ENCODE measurements at places on chromosomes 11 and 22.

DNA sequence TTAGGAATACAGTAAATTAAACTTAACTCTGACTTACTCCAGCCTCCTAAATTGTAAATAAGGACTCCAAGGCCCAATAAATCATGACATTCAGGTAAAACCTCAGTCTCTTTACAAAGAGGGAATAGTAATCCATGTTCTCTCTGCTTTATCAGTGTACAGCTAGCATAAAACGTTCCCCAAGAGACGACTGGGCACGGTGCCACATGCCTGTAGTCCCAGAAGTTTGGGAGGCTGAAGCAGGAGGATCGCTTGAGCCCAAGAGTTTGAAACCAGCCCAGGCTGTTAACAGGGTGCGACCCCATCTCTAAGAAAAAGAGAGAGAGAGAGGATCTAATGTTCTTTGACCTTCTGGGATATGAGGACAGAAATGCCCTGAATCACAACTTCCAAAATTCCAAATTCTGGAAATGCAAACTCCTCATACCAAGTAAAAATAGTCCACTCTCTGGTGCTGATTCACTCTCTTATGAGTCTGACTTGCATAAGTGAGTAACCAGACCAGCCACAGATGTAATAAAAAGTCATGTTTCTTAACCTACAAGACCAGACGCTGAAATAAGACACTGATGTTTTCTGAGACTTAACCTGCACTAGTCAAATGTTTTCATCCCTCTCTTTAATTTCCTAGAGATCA lies 25.5 kb downstream of the NNMT start:
- no peak for DNase-seq

- DNase-seq, result no peak
Measured at GRCh38 chr11:78763664-78764063, 189.0 kb upstream of the NARS2 start.

DNA sequence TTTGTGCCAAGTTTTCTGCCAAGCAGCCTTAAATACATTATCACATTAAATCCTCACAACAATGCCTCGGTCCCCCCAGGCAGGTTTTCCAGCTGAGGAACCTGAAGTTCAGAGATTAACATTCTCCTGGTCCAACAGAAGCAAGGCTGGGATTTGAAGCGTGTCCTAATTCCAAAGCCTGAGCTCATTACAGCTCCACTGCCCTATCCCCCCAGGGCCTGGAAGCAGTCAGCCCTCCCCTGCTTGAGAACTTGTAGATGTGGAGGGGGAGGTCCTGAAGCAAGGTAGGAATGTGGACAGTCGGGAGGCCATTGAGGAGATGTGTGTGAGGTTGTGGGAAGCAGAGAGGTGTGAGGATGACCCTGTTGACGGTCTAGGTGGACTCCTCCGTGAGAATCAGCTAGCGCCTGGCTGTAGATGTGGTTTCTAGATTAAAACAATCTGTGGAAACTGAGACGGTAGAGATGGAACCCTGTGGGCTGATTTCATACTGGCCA lies 8.1 kb downstream of the GRAMD1B start:
- DNase-seq, result no peak

DNA sequence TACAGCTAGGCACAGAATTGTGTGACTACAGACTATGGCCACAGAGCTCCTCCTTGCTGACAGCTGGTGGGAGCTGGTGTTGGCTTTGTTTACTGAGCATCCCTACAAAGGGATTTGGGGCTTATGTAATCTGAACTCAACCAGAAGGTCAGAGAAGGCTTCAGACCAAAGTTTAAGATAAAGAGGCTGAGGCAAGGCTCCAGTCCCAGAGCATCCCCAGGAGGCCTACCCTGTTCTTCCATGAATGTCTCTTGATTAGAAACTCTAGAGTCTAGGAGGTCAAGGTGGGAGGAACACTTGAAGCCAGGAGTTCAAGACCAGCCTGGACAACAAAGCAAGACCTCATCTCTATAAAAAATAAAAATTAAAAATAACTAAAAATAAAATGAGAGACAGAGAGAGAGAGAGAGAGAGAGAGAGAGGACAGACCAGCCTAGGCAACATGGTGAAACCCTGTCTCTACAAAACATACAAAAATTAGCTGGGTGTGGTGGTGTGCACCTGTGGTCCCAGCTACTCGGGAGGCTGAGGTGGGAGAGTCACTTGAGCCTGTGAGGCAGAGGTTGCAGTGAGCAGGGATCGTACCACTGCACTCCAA lies 125.5 kb upstream of the SERPIND1 start:
- no peak for DNase-seq

DNA sequence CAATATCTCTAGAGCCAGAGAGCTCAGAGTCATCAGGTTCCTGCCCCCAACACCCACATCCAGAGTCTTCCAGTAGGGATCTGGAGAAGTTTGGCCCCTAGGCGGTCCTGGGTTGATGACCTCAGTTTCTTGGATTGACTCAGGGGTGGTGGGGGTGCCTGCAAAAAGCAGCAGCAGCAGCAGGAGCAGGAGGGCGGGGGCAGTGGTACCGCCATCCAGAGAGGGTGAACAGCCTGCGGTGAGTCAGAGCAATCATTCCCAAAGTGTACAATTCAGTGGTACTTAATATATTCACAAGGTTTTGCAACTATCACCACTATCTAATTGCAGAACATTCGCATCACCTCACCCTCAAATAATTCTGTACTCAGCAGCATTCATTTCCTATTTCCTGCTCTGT lies 9.9 kb upstream of the SEC14L3 start:
- DNase-seq, result no peak

DNA sequence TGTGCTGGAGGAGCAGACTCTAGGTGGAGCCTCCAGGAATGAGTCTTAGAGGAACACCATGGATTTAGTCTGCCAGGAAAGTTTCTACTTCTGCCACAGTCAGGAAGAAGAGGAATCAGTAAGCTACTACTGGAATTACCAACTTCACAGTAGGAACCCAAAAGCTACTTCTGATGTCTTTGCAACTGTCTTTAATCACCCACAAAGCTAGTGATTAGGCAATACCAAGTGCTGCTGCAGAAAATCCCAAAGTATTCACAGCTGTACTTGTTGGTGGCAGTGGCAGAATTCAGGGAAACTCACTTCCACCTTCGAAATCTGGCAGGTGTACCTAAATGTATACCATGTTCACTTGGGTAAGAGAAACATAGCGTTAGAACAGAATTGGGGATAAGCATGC lies 264.5 kb upstream of the SORL1-AS1 start:
- DNase-seq, result no peak

GRCh38 chr11:70468256-70469195 lies 70.2 kb downstream of the CTTN start:
- DNase-seq, result no peak

GRCh38 chr11:113465786-113466185 lies 9.4 kb downstream of the DRD2 start:
- DNase-seq, result no peak

DNA sequence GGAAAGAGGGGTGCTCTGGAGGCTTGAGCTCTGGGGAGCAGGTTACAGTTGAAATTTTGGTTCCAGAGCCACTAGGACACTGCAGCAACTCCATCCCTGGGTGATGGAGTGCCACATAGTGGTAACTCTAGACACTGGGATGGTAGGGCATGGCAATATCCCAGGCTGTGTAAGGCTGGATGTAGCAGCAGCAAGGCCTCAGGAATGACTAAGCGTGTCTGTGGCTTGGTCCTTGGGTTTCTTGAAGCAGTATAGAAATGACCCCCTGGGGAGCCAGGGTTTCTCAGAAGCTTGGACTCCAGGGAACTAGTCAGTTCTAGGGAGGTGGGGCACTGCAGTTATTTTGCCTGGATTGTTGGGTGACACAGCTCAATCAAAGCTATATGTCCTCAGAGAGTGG lies 8.1 kb downstream of the MS4A4A start:
- DNase-seq, result no peak

GRCh38 chr11:62337303-62338181 lies at the start of gene ASRGL1:
Gene ASRGL1, plus strand, starts transcription at chr11:62337448. Its CDS starts 530 bp downstream, at chr11:62337978.
- DNase-seq, result peak; percentile 59

DNA sequence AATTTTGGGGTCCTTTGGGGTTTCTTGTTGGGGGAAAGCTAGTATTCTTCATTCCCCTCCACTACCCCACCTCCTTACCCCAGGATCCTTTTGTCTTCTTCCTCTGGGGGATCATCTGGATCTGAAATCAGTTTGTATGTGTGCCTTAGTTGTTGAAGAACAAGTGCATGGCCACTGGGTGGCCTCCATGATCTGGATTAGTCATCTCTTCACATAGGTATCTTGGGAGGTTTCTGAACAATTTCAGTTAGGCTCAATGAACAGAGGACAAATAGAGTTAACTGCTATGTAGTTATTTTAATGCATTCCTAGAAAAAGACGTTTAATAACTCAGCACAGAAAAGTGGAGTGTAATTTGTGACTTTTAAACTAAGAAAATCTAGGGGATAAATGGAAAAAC lies 7.1 kb upstream of the VWA5A start:
- DNase-seq, result no peak

GRCh38 chr11:5923794-5924193 lies 18.3 kb upstream of the OR56A3 start:
- DNase-seq, result no peak

DNA sequence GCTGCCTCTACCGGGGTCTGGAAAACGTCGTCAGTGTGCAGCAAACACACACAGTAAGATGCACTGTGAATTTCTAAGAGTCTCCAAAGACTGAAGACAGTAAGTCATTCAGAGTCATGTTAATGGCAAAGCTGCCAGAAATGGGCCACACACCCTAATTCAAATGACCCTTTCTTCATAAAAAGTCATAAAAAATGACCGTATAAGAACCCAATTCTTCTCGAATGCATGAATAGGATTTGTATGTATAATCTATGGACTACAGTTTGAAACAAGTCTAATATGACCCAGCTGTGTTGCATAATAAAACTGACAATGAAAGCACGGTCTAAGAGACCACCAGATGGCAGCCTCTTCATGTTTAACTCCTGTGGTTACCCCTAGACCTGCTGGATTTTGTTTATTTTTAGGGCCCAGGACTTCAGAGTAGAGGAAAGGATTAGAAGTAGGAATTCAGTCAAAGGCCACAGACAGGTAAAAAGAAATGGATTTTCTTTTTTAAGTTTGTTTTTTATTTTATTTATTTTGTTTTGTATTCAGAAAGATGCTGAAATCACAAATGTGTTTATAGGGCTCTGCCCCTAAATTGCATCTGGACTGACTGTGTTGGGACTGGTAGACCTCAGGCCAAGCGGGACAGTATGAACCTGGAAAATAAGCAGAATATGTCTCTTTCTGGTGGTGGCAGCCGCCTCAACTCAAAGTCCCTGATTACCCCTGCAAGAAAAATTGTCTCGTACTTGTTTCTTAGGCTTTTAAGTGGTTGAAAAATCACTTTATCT lies 32.1 kb upstream of the SLC5A12 start:
- no peak for DNase-seq
